Activated naive CD4-positive, alpha-beta T cell treated with anti-CD3 and anti-CD28 coated beads, Interleukin-2, amount 50 U/mL, for 72 hours (primary cell): ENCODE measurements at places on chromosomes 7 and 10. TPM values are rescaled to one million over a fixed set of nuclear protein-coding genes. Genes with fewer than 3 reads are reported as not detected.

EN2 gene
- not detected for total RNA-seq

DBF4 gene
- total RNA-seq: 67.5 TPM

EBLN1 gene
- not detected for total RNA-seq

HYAL4 gene
- 0.14 TPM for total RNA-seq

WIPF3 gene
- not detected for total RNA-seq

HTR7 gene
- total RNA-seq: 0.18 TPM

PDE6C gene
- total RNA-seq: not detected

FAM170B gene
- not detected for total RNA-seq

VPS26A gene
- 33.5 TPM for total RNA-seq

PSMA2 gene
- total RNA-seq: 189 TPM

KCNMA1 gene
- total RNA-seq: not detected

BAMBI gene
- not detected for total RNA-seq

KLF14 gene
- not detected for total RNA-seq

HOGA1 gene
- not detected for total RNA-seq

- DNase-seq: no peak
Observed at GRCh38 chr10:101047961-101048892, 13.6 kb upstream of the KAZALD1 start.

DNA sequence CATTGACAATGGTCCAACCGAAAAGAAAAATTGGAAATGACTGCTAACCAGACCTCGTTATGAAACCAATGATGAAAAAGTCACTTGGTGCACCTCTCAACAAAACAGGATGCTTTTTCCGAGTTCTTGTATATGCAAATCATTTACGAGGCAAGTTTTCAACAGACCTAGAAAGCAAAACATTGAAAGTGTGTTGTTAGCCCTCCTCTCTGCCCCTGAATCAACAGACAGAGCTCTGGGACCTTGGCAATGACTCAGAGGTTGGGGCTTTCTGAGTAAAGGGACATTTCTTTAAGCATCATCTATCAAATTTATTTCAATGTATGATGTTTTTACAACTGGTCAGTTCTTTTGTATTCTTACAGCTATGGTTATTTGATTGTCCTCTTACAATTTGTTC, 16.3 kb upstream of the DKK1 start:
- no peak for DNase-seq

- DNase-seq: no peak
Observed at GRCh38 chr10:72850861-72851260, 42.7 kb upstream of the OIT3 start.

DNA sequence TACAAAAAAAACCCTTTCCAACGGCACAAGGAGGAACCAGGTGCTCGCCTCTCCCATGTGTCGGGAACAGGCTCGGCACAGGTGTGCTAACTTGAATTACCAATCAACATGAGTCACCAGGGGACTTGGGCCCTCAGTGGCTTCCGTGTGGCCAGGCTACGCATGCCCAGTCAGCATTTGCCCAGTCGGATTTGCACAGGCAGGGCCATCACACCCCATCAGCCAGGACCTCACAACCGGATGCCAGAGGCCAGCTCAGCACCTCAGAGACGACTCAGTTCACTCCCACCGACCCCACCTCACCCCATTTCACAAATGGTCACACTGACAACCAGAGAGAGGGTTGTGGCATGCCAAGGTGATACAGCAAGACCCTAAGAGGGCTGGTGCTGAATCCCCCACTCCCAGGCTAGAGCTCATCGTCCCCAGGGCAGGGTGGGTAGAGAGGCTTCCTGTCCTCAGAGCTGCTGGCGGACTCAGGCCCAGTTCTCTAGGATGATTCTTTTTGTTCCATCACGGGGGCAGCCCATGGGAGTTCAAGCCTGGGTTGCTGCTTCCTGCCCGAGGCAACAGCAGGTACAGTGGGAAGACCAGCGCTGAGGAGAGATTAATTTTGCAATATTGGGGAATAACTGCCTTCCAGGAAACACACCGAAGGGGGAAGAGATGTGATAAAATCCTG, 13.6 kb downstream of the ANXA11 start:
- DNase-seq: no peak

- peak; percentile 18 for DNase-seq
Observed at GRCh38 chr7:67625257-67625737, 628.7 kb downstream of the TYW1 start.

DNA sequence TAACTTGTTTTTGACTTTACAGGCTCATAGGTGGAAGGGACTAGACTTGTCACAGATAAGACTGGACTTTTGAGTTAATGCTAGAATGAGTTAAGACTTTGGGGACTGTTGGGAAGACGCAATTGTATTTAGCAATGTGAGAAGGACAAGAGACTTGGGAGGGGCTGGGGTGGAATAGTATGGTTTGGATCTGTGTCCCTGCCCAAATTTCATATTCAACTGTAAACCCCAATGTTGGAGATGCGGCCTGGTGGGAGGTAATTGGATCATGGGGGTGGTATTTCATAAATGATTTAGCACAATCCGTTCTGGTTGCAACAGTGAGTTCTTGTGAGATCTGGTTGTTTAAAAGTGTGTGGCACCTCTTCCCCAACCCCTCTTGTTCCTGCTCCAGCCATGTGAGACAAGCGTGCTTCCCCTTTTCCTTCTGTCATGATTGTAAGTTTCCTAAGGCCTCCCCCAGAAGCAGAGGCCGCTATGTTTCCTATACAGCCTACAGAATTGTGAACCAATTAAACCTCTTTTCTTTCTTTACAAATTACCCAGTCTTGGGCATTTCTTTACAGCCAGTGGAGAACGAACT, 22.6 kb downstream of the RNF216 start:
- DNase-seq: no peak

GRCh38 chr10:4131407-4132215, 346.6 kb upstream of the KLF6 start:
- DNase-seq: no peak

GRCh38 chr7:75055830-75056772, 17.5 kb downstream of the RCC1L start:
- DNase-seq: no peak

- no peak for DNase-seq
Observed at GRCh38 chr10:35041502-35041879, 48.6 kb downstream of the CUL2 start.

DNA sequence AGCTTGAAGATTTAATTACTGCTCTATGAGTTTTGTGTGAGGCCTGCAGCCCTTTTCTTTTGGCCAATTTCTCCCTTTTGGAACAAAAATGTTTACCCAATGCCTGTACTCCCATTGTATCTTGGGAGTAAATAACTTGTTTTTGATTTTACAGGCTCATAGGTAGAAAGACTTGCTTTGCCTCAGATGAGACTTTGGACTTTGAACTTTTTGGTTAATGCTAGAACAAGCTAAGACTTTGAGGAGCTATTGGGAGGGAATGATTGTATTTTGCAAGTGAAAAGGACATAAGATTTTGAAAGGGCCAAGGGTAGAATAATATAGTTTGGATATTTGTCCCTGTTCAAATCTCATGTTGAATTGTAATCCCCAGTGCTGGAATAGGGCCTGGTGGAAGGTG, 152.0 kb downstream of the MAGI2 start:
- DNase-seq: no peak

DNA sequence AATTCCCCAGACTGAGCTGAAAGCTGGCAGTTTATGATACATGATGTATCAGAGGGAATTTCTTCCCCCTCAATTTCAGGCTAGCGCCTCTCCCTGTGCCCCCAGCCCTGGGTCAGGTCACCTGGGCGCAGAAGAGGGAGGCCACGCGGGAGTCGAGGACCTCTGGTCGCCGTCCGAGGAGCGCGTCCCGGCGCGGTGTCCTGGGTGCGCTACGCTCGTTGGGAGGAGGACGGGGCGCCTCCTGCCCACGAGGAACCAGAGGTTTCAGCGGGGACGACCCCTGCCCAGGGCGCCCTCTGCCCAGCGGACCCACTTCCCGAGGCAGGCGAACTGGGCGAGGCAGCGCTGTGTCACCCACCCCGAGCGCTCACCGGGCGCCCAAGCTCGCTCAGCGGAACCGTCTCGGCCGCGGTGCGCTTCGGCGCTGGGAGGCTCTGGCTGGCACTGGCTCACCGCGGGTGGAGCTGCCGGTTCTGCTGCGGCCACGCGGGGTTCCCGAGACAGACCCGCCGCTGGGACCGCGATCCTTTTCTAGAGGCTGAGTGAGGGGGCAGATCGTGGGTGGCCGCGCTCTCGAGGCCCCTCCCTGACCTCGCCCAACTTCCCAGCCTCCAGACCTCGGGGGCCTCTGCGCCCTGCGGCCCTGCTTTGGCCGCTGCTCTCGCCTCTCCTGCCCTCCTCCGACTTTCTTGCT, at the start of gene FAM237B:
Gene FAM237B, minus strand, starts transcription at position 504 of the 694 bp plus-strand sequence. CDS start 1,556 bp downstream, outside the sequence.
- DNase-seq: peak; percentile 28

- no peak for DNase-seq
Observed at GRCh38 chr10:93746844-93747284, 10.9 kb upstream of the LGI1 start.

DNA sequence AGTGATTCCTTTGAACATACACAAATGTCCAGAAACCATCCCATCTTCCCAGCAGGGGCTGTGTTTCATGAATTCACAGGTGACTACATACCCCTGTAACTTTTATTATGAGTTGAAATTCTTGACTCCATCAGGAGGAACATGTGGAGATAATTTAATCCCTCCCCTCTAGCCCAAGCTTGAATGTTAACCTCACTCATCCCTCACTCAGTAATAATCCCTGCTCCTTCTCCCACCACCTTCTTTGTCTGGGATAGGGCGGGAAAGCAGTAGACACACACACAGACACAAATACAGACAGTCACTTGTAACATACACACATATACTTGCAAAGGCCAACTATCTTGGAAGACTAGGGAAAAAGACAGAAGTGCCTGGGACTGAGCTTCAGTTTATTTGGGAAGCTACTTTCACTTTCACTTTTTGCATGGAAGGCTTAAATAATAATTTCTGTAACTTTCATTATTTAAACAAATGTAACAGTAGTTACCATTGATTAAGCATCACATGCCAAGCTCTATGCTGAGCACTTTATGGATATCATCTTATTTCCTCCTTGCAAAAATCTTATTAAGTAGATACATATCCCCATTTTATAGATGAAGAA, 7.3 kb downstream of the AASS start:
- DNase-seq: no peak

DNA sequence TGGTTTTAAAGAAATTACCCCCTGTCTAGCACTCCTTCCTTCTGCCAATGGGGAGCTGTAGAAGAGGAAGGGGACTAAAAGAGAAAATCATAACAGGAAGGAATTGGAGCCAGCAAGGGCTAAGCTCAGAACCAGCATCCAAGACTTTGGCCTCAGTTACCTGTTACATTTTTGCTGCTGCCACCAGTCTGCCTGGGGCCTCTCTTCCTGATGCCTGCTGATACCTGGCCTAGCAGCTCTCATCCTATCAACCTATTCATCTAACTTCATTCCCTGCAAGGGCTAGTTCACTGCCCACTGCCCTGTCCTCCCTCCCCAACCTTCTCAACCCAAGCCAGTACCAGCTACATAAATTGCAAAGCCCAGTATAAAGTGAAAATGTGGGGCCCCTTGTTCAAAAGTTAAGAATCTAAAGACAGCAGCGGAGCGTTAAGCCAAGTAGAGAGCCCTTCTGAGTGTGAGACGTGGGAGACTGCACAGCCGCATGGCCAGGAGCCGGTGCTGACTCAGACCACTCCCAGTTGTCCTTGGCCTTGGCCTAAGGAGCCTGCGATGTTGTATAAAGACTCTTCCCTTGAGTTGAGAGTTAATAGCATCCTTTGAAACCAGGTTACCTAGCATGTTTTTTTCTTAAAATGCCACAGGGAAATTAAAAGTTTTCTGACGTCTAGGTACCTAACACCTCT, 13.2 kb upstream of the AOC1 start:
- DNase-seq: no peak

DNA sequence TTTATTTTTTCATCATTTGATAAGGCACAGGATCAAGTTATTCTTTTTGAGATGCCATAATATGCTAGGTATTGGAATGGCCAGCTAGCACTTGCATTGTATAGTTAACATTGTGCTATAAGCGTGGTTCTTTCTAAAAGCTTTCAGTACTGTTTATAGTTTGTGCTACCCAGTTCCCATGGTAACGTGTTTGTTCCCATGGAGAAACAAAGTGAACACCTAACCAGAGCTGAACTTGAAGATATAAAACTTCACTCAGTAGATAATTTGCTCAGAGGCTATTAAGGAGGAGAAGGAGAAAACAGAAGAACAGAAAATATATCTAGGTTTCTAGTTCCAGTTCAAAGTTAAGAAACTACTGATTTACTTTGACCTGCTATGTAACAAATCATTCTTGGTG, 23.6 kb upstream of the ITGB8 start:
- DNase-seq: no peak

GRCh38 chr10:20892796-20893195, 4.3 kb downstream of the NEBL start:
- no peak for DNase-seq

GRCh38 chr7:5699467-5700384, 81.7 kb downstream of the RNF216 start:
- DNase-seq: peak; percentile 85

DNA sequence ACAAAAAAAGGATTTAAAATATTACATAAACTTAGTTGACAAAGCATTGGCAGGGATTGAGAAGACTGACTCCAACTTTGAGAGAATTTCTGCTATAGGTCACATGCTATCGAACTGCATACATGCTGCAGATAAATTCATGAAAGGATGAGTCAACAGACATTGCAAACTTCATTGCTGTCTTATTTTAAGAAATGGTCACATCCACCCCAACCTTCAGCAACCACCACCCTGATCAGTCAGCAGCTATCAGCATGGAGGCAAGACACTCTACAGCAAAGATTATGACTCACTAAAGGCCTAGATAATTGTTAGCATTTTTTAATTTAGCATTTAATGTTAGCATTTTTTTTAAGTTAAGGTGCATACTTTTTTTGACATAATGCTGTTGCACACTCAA, 73.6 kb downstream of the AGK start:
- no peak for DNase-seq

DNA sequence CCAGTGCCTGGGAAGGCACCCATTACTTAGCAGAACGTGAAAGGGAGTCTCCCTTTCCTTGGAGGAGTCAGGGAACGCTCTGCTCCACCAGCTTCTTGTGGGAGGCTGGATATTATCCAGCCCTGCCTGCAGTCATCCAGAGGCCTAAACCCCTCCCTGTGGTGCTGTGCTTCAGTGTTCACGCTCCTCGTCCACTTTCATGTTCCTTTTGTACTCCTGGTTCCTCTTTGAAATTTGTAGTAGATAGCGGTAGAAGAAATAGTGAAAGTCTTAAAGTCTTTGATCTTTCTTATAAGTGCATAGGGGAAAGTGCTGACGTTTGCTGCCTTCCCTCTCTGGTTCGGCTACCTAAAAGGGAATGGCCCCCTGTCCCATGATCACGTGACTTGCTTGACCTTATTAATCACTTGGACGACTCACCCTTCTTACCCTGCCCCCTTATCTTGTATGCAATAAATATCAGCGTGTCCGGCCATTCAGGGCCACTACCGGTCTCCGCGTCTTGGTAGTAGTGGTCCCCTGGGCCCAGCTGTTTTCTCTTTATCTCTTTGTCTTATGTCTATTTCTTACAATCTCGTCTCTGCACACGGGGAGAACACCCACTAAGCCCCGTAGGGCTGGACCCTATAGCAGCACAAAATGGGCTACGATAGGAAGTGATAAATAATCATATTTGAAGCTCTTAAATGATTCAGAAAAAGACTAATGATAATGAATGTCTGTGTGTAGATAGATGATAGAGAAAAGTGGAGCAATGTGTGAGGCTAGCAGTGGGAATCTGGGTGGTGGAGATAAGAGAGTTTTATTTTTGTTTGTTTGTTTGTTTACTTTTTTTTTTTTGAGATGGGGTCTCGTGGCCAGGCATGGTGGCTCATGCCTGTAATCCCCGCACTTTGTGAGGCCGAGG, 5.8 kb upstream of the ESYT2 start:
- no peak for DNase-seq

- DNase-seq: no peak
Observed at GRCh38 chr10:100565206-100565985, 29.7 kb downstream of the HIF1AN start.
